ENCODE measurements at places on chromosomes 12 and 14.

- DNase-seq = no peak
Observed at GRCh38 chr12:52501490-52501889, 8.4 kb upstream of the KRT6A start.

GRCh38 chr12:31861360-31861759 is 97.9 kb upstream of the RESF1 start:
- no peak for DNase-seq

DNA sequence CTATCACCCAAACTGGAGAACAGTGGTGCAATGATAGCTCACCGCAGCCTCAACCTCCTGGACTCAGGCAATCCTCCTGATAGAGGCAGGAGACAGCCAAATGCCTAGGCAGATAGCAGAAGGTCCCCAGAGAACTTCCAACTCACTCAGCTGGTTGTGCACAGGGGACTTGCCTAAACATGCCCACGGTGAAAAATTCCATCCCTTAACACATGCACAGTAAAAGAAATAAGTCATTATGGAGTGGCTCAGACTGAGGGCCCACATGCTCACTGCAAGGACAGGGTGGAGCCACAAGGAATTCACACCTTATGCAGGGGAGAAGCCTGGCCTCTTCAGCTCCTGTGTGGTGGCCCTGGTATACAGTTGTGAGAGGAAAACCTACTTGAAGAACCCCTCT is 525.8 kb upstream of the ATP2B1 start:
- DNase-seq = no peak

DNA sequence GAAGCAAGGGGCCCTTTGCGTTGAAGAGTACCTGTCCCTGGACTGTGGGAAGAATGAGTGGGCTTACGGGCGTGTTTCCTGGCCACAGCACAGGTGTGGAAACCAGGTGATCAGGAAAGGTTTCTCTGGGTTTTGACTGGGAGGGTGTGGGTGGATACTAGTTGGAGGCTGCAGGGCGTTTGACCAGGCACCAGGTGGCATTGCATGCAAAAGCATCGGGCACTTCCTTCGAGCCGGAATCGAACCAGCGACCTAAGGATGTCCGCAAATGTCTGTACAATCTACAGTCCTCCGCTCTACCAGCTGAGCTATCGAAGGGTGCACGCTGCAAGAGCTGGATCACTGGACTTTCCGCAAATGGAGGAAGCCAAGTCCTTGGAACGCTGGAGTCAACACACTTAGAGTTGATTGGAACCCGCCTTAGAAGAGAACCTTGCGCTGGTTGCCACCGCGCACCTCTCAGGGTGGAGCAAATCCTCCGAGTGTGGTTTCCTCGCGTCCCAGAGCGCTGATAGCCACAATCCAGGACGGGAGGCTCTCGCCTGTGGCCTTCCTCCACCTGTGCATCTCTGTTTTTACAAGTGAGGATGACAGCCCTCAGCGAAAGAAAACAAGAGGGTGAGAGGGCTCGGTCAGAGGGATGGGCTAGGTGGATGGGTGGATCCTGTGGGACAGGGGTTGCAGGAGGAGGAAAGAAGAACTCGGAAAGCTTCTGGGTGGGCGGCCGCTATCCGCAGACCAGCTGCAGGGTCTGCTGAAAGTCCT is 21.2 kb upstream of the RNASE4 start:
- no peak for DNase-seq

DNA sequence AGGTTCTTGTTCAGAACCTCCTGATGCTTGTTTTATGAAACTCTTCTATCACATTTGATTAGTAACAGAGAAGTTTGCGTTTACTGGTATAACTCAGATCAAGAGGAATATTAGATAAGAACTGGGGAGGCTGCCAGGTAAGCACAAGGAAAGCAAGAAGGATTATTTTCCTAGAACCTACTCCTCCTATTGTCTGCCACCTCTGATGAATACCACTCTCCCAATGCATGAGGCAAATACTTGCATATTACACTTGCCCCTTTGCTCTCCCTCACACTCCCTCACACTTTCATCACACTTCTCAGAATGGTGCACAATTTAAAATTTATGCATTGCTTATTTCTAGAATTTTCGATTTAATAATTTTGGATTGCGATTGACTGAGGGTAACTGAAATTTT is 43.6 kb downstream of the LIN7A start:
- no peak for DNase-seq

DNA sequence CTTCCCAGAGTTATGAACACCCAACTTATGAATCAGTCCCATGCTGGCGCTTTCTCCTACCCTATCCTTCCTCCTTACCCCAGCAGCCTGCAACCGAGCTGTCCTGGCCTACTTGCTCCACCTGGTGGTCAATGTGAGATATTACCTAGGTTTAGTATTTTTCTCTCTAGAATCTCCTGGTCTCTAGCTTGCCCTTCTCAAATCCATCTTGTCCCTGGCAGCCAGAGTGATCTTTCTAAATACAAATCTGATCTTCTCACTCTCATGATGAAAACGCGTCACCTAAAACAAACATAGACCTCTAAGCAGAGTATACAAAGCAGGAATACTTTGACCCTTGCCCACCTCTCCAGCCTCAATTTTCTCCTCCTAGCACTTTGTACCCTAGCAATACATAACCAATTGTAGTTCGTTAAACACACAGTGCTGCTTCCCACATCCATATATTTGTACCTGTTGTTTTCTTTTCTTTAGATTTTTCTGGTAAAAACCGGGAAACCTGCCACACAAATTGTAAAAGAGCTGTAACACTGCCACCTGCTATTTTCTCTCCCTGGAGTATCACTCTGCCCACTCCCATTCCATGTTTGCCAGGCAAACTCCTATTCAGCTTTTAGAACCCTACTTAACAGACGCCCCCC is 20.0 kb upstream of the TCP11L2 start:
- no peak for DNase-seq

DNA sequence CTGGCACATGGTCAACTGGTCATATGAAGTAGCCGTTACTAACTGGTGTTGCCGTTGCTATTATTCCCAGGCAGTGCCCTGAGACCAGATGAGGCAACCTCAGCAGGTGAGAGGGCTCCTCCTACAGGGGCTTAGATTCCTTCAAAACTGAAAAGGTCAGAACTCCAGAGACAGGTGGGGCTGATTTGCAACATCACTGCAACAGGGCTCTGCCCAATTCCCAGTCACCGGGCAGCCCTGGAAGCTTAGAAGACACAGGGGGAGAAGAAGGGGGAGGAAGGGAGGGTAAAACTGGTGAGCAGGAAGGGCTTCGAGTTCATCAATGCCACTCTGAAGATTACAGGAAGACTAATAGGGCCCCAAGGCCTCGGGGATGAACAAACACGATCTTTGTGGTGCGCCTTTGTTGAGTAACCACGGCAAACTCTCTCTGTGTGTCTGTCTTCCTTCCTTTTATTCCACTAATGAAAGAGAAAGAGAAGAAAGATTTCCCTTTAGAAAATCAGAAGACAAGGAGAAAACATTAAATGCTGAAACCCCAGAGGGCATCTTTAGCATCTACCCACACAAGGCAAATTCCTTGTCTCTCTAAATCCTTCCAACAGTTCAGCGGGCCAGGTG is 749.1 kb upstream of the TBX3 start:
- no peak for DNase-seq

DNA sequence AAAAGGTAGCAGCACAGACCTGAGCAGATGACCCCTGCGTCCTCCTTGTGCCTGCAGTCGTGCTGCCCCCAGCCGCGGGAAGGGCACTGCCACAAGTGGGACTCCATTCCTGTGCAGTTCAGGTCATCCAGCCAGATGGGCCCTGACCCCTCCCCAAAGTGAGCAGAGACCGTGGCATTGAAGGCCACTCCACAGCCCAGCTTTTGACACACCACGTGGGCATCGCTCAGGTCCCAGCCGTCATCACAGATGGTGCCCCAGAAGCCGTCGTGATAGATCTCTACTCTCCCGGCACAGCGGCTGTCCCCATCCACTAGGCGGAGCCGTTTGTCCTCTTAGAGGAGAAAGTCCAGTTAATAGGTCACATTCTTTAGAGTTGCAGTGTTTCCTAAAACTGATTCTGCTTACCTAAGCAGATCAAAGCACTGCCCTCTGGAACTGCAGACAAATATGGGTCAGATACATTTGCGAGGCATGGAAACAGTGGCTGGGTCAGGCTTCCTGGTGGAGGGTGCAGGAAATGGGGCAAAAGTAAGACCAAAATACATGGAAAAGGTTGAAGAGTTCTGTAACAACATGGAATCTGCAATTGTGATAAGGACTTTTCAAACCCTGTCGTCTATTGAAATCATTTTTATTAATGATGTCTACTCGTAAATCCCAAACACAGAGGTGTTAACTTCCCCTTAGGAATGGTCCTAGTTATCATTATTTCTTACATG is 69.4 kb downstream of the CD163L1 start:
- DNase-seq = no peak

GRCh38 chr14:31194661-31195060 is 12.9 kb downstream of the HECTD1 start:
- no peak for DNase-seq

DNA sequence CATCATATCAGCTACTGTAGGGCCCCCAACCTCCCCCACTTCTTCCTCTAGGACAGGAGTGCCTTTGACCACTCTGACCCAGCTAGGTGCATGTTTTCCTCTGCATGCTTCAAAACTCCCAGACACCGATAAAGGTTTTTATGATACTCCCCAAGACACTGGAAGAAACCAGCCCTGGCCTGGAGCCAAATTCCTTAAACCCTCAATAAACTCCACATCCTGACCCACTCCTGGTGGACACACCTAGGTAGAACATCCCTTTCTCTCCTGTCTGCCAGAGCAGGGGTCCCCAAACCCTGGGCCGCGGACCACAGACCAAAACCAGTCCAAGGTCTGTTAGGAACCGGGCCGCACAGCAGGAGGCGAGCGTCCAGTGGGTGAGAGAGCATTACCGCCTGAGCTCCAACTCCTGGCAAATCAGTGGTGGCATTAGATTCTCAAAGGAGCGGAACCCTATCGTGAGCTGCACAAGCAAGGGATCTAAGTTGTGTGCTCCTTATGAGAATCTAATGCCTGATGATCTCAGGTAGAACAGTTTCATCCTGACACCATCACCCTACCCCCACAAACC is 49.6 kb downstream of the NT5DC3 start:
- no peak for DNase-seq

DNA sequence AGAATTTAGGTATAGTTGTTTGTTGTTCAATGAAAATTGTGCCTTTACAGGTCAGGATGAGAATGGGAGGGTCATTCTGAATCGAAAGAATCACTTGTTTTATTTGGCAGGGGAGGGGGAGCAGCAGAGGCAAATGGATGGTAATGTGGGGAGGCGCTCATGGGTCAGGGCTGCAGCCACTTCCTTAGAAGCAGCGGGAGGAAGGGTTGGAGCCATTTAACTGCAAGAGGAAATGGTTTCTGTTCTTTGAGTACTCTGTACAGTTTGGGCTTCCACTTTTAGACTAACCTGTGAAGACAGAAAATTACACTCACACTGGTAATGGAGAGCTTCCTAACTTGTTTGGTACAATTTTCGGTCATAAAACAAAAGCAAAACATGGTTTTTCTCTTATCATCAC is 57.2 kb downstream of the PIWIL1 start:
- no peak for DNase-seq

GRCh38 chr14:50230701-50231474 is 490 bp downstream of the SOS2 start:
- DNase-seq = no peak

DNA sequence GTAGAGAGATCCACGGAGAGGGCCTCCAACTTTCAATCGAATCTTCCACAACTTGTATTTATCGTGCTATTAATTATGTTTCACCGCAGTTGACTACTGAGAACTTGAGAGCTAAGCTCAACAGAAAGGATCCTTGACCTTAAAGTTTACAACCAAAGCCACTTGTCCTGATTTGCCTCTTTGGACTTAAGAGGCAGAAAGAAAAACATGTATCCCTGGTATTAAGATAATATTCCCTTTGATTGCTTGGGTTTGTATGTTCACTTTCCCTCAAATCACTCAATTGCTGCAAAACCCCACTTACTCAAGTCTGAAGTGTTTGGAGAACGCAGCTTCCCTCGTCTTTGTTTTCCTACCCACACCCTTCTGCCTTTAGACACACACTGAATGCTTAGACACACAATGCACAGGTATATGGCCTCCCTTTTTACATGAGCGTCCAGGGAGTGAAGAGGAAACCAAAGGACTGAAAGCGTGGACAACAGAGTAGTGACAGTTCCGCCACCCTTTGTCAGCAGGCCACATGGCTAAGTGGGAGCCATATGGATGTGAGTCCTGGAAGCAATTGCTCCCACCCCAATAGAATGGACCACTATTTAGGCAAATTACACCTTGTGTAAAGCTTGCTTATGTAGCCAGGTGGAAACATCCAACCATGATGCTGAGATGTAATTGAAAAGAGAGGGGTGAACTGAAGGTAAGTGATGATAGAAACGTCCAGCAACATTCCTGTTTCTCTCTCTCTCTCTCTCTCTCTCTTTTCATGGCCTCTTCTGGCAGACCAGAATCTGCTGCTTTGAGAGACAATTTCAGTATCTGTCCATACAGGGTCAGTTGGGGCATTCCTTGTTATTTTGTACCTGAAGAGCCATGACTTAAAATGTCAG is 1.4 kb upstream of the PKP2 start:
- DNase-seq = no peak

- no peak for DNase-seq
Observed at GRCh38 chr14:35403114-35403602, 1.4 kb downstream of the NFKBIA start.

- no peak for DNase-seq
Observed at GRCh38 chr12:130063866-130064265, 98.4 kb upstream of the FZD10 start.

DNA sequence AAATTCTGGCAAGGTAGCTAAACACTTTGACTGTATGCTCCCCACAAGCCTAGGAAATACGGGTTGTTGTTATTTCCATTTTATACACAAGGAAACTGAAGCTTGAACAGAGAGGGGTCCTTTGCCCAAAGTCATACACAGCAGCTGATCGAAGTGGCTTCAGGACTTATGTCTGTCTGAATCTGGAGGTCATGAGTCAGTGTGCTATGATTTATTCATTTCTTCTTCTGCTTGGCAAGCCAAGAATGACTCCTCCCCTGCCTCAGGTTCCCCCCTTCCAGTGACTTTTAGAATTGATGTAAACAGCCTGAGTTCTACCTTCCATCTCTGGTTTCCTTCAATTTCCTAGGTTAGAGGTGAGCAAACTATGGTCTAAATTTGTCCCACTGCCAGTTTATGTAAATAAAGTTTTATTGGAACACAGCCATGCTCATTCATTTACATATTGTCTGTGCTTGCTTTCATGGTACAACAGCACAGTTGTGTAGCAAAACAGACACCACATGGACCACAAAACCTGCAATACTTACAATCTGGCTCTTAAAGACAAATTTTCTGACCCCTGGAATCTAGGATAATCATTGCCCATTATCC is 34.9 kb upstream of the WSCD2 start:
- DNase-seq = no peak

- no peak for DNase-seq
Observed at GRCh38 chr14:74245292-74245691, 6.0 kb downstream of the VSX2 start.

GRCh38 chr12:104219908-104220404 is 4.4 kb downstream of the TXNRD1 start:
- no peak for DNase-seq

- DNase-seq = no peak
Observed at GRCh38 chr12:104459368-104459909, 2.7 kb downstream of the CHST11 start.

- DNase-seq = no peak
Observed at GRCh38 chr14:89424241-89424640, 7.2 kb upstream of the FOXN3 start.
